ENCODE measurements at places on chromosomes 7 and 10.

GRCh38 chr10:114811862-114812261 lies 9.7 kb upstream of the FHIP2A start:
- DNase-seq = no peak

DNA sequence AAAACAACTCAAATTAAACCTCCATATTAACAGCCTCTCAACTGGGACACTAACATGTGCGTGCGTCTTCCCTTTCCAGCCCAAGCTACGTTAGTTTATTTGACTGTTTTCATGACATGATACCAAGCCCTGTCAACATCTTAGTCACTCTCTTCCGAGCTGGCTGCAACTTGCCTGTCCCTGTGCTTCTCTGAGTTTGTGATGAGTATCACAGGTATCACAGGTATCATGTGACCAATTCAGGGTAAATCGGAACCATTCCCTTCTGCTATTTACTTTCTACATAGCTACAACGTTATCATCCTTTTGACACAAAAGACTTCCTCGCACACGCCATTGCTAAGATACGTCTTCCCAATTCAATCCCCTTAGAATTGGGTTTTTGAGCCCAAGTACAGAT lies 70.2 kb downstream of the CAV1 start:
- no peak for DNase-seq

GRCh38 chr10:50613726-50614443 lies 9.9 kb downstream of the SGMS1 start:
- DNase-seq = no peak

DNA sequence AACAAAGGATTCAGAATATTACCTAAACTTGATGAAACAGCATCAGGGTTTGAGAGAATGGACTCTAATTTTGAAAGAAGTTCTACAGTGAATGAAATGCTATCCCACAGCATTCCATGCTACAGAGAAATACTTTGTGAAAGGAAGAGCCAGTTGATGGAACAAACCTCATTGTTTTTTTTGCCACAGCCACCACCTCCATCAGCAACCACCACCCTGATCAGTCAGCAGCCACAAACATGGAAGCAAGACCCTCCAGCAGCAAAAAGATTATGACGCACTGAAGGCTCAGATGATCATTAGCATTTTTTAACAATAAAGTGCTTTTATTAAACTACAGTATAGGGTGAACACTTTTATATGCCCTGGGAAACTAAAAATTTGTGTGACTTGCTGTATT lies 98.7 kb downstream of the LRRC4 start:
- DNase-seq = no peak

DNA sequence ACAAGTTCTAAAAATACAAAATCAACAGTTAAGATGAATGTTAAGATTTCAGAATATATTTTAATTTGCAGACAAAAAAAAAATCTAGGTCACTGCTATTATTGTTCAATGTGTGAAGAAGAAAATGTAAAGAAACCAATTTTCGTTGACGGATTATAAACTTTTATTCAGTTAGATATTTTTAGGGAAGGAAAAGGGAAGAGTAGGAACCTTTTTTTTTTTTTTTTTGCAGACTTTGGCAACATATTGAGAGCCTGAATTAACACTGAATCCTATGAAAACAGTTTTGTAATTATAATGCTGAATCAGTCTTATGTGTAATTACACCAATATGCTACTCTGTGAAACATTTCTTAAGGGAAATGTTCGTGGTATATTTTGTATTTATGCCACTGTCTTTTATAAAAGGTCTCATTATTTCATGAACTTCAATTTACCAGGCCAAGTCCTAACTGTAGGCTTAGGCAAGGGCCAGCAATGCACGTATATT lies 106.3 kb downstream of the ST8SIA6 start:
- DNase-seq = no peak

DNA sequence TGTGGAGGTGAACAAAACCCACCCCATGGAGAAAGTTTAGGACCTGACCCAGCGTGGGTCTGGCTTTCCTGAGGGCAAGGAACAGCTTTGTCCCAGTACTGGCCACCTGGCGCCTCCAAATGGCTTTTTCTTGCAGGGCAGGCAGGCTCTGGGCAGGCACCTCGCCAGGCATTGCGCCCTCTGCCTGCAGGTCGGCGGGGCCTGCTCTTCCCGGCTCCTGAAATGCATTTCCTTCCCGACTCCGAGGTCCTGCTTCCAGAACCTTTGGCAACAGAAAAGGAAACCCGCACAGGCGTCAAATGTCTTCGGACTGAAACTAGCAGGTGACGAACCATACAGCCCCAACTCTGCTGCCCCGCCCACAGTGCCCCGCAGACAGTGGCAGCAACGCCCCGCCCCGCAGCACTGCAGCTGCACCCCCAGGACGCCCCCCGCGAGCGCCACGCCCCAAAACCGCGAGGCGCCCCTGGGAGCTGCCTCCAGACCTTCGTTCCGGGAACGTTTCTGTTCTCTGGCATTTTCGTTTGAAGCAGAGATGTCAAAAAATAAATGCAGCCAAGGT lies 65.5 kb downstream of the C10orf143 start:
- no peak for DNase-seq

- no peak for DNase-seq
Measured at GRCh38 chr7:143392875-143393266, 11.7 kb downstream of the ZYX start.

DNA sequence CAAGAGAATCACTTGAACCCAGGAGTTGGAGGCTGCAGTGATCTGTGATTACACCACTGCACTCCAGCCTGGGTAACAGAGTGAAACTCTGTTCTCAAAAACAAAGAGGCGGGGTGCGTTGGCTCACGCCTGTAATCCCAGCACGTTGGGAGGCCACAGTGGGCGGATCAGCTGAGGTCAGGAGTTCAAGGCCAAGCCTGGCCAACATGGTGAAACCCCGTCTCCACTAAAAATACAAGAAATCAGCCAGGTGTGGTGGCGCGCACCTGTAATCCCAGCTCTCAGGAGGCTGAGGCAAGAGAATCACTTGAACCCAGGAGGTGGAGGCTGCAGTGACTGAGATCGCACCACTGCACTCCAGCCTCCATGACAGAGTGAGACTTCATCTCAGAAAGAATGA lies 42.4 kb upstream of the NCAPG2 start:
- DNase-seq = no peak

DNA sequence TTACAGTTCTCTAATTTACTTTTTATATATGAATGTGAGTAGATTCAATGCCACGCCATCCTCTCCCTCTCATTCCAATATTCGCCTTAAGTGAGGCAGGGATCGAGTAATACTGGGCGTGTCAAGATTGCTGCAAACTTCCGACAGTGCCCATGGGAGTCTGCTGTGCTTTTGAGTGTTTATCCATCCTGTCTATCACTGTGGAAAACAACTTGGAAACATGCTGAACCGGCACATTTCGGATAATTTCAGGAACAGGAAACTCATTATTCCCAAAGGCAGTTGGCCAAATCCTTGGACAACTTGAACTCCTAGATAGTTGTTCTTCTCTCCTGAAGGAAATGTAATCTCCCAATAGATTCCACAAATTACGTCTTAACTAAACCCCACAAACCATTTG lies 28.5 kb downstream of the PIP4K2A start:
- DNase-seq = no peak

DNA sequence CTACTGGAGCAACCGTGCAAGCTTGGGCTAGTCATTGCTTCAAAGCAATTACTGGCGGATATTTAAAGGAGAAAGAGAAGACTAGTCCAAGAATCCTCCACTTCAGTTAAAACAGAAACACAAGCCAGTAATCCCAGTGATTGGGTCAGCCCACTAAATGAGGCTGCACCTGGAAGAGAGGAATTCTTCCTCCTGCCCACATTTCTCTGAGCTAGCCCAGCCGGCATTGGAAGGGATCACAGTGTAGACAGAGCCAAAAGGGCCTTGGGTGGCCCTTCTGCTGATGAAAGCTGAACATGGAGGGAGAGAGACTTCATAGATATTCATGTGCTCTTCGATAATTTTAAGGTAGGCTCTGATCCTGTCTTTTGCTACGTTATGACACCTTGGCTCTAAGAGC lies 228.4 kb downstream of the KIAA1217 start:
- DNase-seq = no peak

DNA sequence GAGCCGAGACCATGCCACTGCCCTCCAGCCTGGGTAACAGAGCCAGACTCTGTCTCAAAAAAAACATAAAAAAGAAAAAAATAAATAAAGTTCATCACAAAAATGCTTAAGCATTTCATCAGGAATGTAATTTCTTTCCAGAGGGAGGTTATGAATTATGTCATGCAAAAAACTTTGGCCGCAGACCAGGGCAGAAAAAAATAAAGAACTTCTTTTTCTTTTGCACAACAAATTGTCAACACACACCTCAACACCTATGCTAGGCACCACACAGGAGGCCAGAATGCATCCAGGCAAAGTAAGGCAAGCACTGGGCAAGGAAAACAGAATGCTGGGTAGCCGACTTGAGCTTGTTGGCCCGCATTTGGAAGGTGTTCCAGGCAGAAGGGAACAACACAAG lies 3.9 kb downstream of the C10orf62 start:
- no peak for DNase-seq

DNA sequence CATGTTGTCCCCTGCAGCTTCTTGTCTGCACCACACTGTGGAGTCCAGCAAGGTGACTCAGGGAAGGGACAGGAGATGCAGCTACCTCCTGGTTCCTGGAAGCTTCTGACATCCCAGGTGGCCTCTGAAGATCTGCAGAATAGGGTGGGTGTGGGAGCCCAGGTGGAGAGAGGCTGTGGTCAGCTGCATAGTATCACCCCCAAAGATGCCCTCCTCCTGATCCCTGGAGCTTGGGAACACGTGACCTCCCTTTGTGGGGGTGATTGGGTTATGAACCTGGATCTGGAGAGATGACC lies 25.4 kb downstream of the CALML3 start:
- DNase-seq = no peak

GRCh38 chr7:114722562-114722961 lies 199.3 kb upstream of the MDFIC start:
- no peak for DNase-seq

DNA sequence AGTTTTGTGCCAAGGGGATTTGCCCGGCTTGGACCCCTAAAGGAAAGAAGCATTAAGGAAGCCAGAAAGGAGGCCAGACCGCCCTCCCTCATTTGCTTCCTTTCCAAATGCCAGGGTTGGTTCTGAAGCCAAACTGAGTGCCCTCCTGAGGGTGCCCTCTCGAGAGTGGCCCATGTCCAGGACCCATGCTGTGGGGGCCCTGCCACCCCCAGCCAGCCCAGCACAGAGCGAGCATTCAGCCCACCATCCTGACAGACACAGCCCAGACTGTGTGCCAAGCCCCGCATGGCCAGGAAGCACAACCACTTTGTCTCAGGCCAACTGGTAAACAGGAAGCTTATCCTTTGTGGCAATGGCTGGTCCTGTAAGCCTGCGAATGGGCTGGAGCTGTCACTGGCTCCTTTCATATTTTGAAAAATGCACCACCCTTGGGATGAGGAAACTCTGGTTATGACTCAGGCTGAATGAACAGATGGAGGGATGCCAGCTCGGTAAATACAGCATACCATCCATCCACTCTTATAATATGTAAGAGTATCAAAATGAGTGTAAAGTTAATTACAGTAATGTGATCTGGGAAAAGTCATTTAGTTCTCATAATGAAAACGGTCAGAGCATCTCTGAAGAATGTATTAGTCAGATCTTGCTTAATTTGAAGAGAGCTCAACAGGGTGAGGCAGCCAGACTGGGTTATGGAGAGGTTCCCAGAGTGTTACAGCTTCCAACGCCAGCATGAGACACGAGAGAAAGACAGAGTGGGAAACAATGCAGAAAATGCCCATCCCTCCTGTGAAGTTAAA lies 65.0 kb downstream of the STK17A start:
- no peak for DNase-seq

DNA sequence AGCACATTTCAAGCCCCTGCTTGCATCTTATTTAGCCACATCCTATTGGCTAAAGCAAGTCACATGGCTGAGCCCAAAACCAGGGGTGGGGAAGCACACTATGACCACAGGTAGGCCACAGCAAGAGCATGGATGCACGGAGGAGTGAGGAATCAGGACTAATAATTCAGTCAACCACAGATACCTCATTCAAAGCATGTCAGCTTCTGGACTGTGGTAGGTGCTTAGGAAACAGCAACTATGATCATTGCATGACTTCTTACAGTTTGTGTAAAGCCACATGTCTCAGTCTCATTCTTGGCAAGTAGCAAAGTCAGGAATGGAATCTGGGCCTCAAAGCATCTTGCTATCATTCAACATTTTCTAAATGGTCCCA lies 79.0 kb upstream of the EMX2 start:
- no peak for DNase-seq

DNA sequence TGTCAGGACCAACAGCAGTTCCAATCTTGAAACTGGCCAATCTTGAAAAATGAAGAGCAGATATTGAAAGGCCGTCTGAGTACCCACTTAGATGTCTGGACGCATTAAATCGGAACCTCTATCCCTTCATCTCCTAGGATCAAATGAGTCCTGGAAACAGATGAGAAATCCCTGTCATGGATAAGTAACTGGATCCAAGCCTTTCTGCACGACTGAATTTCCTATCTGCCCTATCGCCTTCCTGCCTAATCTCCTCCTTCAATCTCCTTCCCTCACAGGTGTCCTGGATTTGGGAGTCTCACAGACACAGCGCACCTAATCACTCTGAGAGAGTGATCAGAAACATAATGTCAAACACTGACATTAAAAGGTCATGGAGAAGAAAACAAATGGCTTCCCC lies 245.2 kb upstream of the PRSS58 start:
- no peak for DNase-seq

GRCh38 chr7:107150375-107151073 lies 18.3 kb upstream of the HBP1 start:
- peak; percentile 42 for DNase-seq

- no peak for DNase-seq
Measured at GRCh38 chr10:121183236-121183635, 332.1 kb downstream of the WDR11 start.

DNA sequence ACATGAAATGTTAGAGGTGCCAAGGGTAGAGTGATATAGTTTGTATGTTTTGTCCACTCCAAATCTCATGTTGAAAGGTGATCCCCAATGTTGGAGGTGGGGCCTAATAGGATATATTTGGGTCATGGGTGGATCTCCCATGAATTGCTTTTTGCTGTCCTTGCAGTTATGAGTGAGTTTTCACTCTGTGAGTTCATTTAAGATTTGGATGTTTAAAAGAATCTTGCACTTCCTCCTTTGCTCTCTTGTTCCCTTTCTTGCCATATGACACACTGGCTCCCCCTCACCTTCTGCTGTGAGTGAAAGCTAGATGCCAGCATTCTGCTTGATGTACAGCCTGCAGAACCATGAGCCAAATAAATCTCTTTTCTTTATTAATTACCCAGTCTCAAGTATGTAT lies 269.2 kb downstream of the ZWINT start:
- DNase-seq = no peak

DNA sequence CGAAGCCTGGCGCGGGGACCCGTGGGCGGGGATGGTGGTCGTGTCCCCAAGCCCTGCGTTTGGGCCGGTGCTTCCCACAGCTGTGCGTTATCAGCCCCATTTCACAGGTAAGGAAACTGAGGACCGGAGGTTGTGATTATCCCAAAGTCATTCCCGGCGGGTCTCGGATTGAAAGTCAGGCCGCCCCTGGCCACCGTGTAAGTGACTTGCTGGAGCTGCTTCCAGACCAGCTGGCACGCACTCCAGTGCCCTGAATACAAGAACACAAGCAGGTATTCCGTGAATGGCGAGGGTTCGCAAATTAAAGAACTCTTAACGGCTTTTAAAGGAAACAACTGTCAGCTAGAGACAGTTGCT lies 675 bp upstream of the ATE1 start:
- DNase-seq = no peak

- peak; percentile 25 for DNase-seq
Measured at GRCh38 chr10:17910125-17910789, 41.5 kb upstream of the SLC39A12 start.

- DNase-seq = no peak
Measured at GRCh38 chr10:131841131-131841660, 59.6 kb upstream of the PPP2R2D start.

- DNase-seq = no peak
Measured at GRCh38 chr10:102764470-102765161, 20.9 kb downstream of the WBP1L start.
